Dermis microvascular lymphatic vessel endothelial cell (primary cell): ENCODE measurements at places on chromosomes 4 and X. TPM values are rescaled to one million over a fixed set of nuclear protein-coding genes. Genes with fewer than 3 reads are reported as not detected.
A peak's percentile ranks its signal among the peaks of the same experiment; 100 is the strongest.

DNA sequence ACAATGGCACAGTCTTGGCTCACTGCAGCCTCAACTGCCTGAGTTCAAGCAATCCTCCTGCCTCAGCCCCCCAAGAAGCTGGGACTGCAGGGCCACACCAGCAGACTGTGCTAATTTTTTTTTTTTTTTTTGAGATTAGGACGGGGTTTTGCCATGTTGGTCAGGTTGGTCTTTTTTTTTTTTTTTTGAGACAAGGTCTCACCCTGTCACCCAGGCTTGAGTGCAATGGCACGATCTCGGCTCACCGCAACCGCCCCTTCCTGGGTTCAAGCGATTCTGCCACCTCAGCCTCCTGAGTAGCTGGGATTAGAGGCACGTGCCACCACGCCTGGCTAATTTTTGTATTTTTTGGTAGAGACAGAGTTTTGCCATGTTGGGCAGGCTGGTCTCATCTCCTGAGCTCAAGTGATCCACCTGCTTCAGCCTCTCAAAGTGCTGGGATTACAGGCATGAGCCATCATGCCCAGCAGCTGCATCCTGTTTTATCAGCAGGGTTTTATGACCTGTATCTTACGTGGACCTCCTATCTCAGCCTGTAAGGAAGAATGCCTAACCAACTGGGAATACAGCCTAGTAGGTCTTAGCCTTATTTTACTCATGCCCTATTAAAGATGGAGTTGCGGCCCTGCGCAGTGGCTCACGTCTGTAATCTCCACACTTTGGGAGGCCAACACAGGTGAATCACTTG lies 13.2 kb upstream of the MRPL1 start:
- peak; percentile 46 for DNase-seq

DNA sequence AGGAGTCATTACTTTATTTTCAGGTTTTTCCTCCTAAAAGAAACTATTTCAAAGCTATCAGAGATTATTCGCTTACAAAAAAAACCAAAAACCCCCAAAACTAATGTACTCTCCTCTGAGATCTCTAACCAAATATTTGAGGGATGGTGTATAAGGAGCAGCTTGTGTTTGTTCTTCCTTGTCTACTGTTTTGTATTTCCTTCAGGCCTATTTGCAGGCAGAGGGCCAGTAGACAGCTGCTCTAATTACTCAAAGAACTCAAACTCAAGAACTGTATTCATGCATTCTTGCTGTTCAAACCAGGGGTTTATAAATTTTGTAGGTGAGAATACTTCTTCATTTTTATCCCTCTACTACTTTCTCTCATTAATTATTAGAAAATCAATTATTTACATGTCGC lies 51.3 kb downstream of the SH3RF1 start:
- no peak for DNase-seq

DNA sequence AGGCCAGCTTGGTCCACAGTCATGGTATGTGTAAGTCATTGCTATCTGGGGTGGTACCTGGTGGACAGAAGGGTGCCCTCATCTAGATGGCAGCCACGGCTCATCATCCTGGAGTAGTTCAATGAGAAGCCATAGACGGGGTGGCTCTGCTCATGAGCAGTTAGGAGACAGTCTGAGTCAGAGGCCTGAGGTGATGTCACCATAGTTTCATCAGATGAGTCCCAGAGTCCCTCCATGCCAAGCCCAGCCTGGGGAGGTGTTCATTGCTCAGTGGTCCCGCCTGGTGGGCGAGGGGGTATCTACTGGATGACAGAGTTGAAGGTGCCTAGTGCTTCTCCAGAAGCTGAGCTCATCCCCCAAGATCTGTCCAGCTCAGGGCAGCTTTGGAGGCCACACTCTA lies 49.8 kb downstream of the DLG3 start:
- DNase-seq = no peak

GRCh38 chr4:179666226-179666625 lies 2224.0 kb upstream of the AGA start:
- no peak for DNase-seq

The SMS gene
- 117 and 181 TPM in 2 replicates for total RNA-seq

The GAGE12F gene
- not detected in 2 replicates for total RNA-seq

The MAP7D2 gene
- 0.13 and 0.26 TPM in 2 replicates for total RNA-seq

The RAI2 gene
- 1.2 and 3.3 TPM in 2 replicates for total RNA-seq

The SUPT20HL1 gene
- total RNA-seq = not detected in 2 replicates

The POLN gene
- 1.9 TPM in 2 replicates for total RNA-seq
